ENCODE measurements at places on chromosomes 13 and 19.

DNA sequence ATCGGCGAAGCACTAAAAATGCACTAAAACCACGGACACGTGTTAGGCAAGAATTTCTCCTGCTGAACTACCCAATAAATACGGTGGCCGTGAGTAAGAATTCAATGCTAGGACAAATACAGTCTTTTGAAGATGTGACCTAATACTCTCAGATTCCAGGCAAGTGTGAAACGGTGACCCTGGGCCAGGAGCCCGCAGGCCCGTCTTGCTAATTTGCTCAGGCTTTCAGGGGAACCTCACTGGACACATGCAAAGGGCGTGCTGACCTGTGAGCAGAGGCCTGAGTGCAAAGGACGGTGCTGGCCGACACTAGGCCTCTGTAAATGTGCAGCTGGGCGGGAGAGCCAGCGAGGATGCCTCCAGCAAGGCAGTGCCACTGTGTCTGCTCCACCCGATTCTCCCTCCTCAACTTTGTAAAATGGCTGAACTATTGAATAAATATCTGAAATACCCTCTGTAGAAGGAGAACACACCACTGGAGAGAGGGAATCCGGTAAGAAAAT, 70.1 kb downstream of the STK24 start:
- DNase-seq = no peak

DNA sequence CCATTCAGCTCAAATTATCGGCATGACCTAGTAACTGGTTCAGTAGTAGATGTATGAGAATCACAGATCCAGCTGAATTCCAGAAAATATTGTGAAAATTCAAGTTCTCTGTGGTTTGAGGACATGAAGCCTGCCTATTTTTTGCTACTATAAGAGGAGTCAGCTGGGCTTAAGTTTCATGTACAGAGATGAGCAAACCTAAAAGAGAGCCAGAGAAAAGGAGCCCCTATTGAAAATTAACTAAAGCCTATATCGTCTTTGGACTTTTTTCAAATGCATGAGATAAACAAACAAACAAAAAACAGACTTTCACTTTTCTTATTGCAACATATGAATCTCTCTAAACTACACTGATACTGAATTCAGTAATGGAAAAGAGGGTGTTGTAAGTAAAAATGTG, 106.8 kb upstream of the SPRY2 start:
- DNase-seq = no peak

DNA sequence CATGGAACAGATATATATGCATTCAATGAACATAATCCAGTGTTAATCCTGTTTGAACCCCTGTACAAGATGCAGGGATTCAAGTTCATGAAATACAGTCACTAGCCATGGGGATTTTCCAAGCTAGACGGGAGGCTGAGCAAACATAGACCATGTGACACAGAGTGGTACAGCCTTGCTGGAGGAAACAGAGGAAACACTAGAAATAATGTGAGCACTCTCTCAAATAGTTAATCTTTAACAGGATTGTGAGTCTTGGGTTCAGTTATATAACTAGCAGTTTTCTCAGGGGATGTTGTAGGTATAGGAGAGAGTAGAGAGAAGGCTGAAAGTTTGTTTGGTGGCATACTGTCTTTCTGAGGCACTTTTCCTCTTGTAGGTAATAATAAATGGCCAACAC, 13.9 kb upstream of the LGALS16 start:
- no peak for DNase-seq

GRCh38 chr13:50268500-50268899, 253.3 kb downstream of the KCNRG start:
- DNase-seq = no peak

GRCh38 chr19:6730153-6730804, 7.1 kb downstream of the GPR108 start:
- DNase-seq = no peak
